Lung (tissue), 17 donors: ENCODE measurements at places on chromosomes 7 and 10. TPM values are rescaled to one million over a fixed set of nuclear protein-coding genes. Genes with fewer than 3 reads are reported as not detected.

Gene MALRD1
- 2.6 TPM for polyA plus RNA-seq

Gene SUGCT
- polyA plus RNA-seq: 1.8 TPM

Gene ACSM6
- not detected for polyA plus RNA-seq

Gene GRIFIN
- not detected for polyA plus RNA-seq

Gene SHH
- 1.5 TPM for polyA plus RNA-seq

DNA sequence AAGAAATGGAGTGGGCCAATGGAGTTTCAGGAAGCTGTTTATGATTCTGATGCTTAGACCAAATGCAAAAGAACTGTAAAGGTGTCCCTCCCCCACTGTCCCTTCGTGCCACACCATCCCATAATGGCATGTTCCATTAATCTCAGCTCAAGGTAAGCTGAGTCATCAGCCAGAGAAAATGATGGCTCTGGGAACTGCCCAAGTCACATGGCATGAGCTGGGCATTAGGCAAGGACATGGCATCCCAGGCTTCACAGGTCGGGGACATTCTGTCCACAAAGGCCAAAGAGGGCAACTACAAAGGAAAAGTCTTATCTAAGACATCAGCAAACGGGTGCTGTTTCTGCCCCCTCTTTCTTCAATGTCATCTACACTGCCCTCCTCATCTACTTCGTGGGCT lies 44.9 kb downstream of the DLG5 start:
- DNase-seq: no peak

- DNase-seq: peak; percentile 62
Measured at GRCh38 chr10:61000769-61001730, 57.1 kb upstream of the RHOBTB1 start.

- peak; percentile 83 for DNase-seq
Measured at GRCh38 chr10:114166043-114166442, 8.0 kb downstream of the CCDC186 start.

GRCh38 chr10:55813451-55814170 lies 547.4 kb downstream of the ZWINT start:
- DNase-seq: no peak

DNA sequence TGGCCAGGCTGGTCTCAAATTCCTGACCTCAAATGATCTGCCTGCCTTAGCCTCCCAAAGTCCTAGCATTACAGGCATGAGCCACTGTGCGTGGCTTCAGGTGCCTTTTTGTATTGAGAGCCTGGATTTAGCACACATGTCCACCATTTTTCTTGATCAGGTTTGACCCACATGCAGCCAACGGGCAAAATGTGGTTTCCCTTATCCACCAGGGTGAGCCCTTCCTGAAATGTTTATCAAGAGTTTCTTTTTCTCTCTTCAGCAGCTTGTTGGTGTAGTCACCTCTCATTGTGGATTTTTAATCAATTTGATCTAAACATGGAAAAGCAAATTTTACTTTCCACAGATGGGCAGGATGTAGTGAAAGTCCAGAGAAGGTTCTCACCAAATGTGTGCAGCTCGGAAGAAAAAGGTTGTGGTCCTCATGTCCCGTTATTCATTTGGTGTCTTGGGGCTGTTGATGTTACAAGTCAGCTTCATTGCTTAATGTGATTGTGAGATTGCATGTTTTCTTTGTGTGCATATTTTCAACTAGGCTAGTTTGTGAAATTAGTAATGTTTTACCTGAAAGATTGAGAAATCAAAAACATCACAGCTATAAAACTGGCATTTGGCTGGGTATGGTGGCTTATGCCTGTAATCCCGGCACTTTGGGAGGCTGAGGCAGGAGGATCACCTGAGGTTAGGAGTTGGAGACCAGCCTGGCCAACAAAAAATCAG lies 28.9 kb downstream of the GUSB start:
- DNase-seq: no peak

DNA sequence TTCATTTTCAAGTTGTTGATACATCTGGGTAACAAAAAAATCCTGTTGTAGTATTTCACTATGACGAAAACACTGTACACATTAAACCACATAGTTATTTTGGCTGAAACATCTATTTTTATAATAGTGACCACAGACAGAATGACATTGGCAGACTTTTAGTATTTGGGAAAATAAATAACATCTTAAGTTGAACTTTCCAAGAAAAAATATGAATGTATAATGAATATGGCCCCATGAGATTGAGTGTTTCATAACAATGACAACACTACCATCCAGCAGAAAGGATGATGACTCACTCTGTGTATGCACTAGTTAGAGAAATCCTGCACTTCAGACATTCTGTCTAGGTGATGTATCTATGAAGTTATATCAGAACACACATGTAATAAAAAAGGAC lies 118.1 kb downstream of the SEMA3D start:
- DNase-seq: no peak

GRCh38 chr7:115763347-115763746 lies 267.2 kb downstream of the TFEC start:
- DNase-seq: no peak

GRCh38 chr7:23490357-23491135 lies 20.3 kb upstream of the IGF2BP3 start:
- peak; percentile 85 for DNase-seq
